Stimulated activated CD8-positive, alpha-beta memory T cell treated with anti-CD3 and anti-CD28 coated beads, Interleukin-15, amount 100 ng/mL, for 24 hours (primary cell): ENCODE measurements at places on chromosomes 7 and 10.

DNA sequence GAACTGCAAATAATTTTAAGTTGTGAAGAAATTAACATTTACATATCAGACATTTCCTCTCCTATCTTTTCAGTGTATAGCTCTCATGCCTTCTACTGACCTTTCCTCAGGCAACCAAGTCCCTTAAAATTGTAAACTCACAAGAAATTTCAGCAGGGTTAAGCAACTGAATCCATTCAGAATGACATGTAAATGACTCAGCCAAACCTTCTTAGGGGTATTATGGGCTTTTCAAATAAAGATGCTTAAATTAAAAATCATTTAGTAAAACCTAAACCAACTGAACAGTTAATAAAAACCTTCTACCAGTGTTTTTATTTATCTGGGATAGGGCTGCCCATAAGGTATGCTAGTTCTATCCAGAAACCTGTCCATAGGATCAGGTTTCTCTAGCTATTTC is 20.7 kb downstream of the WAPL start:
- no peak for DNase-seq

DNA sequence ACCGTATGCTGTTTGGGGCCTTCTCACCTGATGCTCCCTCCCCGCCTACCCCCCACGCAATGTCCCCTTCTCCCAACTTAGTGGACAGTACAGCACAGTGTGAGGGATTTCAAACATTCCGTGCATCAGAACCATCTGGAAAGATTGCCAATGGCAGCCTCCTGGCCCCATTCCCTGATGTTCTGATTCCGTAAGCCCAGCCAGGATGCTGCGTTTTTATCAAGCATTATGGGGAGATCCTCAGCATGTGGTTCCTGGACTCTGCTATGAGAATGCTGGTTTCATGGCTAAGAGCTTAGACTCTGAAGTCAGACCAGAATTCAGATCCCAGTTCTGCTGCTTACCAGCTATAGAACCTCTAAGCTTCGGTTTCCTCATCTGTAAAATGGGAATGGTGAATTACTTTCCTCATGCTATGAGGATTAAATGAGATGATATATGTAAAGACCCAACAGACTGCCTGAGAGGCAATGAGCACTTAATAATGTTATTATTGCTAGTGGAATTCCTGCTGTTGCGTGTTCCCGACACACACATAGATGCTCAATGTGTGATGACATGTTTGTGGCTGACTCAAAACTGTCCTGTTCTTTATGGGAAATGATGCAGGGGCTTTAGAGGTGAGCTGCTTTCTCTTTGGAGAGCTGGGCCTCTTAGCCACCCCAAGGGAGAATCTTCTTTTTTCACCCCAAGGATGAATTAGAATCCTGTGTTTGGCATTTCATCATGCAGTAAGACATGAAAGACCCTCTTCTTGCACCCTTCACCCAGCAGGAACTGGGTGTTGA is 60.8 kb upstream of the SMNDC1 start:
- no peak for DNase-seq

DNA sequence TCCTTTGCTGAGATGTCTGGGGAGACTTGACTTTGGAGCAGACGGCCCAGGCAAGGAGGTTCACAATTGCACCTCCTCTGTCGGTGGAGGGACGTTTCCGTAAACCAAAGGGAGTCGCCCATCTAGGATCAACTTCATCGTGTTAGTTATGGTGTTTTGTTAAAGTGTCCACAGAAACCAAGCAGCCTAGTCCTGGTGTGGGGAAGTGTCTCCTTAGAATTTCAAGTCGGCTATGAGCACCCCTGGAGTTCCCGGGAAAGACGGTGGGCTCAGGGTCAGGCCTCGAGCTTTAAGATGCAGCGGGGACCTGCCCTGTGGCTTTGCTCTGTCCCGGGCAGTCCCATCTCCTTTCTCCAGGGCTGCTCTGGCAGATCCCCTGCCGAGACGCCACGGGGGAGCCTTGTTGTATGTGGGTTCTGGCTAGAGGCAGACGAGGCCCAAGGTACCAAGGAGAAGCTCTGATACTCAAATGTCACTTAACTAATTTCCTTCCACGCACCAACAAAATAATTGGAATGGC is 319.2 kb downstream of the ADARB2 start:
- no peak for DNase-seq

DNA sequence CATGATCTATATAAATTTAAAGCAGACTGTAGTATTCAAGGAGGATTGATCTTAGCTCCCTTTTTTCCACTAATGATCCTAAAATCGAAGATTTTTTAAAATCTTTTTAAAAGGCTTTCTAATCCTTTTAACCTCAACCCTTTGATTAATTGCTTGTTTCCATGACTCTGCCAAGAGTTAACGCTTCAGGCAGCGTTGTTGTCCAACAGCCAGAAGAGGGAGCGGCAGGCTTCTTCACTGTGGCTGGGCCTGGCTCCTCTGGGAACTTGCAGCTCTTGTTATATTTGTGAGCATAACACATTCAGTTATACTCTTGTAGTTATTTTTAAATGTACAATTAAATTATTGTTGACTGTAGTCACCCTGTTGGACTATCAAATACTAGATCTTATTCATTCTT is 26.3 kb downstream of the CRCP start:
- DNase-seq = no peak

DNA sequence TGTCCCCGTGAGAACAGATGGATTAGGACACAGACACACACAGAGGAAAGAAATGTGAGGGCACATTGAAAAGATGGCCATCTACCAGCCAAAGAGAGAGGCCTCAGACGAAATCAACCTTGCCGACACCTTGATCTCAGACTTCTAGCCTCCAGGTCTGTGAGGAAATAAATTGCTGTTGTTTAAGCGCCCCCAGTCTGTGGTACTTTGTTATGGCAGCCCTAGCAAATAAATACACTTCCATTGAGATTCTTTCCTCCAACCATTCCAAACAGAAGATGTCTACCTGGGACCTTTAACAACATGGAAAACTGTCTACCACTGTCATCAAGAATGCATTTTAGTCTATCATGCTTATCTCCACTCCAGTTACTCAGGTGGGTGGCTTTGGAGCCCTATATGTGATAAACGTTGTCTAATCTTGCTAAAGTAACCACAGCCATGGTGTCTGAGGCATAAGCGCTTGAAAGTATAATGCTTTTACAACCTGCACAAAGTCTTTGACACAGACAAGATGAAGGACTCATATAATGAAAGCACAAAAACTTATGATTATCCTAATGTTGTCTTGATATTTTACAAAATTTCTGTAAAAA is 244.3 kb downstream of the MTERF1 start:
- DNase-seq = no peak

- no peak for DNase-seq
Measured at GRCh38 chr7:16668978-16669377, 23.0 kb downstream of the BZW2 start.

DNA sequence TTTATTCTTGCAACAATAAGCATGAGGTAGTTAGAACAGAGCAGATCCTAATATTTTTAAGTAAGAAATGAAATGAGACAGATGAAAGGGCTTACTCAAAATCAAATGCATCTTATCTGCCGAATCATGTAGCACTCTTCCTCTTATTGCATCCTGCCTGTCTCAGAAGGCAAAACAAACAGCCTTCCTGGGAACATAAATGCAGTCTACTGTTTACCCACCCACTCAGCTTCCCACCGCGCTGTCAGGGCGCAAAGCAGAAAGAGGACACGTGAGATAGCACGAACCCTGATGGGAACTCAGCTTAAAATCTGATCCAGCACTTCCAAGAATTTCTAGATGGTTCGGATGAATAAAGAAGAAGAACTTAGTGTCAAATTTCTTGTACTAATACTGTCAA is 114.4 kb upstream of the CDK1 start:
- no peak for DNase-seq
